Anterior cingulate cortex (tissue), 58 donors: ENCODE measurements at places on chromosomes 7 and 10.

DNA sequence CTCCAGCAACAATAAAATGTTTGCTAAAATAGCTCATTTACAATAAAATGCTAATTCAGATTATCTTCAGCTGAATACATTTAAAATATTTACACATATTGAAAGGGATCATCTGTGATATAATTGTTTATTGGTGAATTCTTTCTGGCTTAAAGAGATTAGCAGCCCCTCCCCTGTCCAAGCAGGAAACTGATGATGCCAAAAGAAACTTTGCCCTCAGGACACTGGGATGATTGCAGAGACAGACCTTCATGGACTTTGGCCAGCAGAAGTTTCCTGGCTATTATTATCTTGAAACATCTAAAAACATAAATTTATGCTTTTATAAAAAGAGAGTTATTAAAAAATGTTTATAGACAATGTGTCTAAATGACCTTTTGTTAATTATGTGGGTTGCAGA, 764.9 kb upstream of the MBL2 start:
- no peak for DNase-seq

- DNase-seq = no peak
These were observed 839.2 kb upstream of the CELF2 start for GRCh38 chr10:10178476-10178875.

GRCh38 chr10:970311-971149, 17.7 kb upstream of the GTPBP4 start:
- DNase-seq = no peak

DNA sequence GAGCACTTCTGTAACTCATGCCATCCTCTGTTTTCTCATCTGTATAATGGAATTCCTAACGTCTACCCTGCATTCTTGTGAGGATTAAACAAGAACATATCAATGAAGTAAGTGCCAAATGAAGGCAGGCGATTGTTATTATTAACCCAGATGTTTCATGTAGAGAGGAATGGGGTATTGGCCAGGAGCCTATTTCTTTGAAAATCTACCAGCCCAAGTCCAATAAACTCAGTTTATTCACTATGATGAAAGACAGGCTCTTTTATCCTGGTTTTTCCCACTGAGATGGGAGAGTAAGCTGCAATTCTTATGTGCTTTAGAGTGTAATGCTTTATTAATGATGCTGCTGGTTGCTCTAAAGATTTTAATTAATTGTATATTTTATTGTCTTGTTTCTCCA, 9.6 kb downstream of the CTTNBP2 start:
- no peak for DNase-seq

DNA sequence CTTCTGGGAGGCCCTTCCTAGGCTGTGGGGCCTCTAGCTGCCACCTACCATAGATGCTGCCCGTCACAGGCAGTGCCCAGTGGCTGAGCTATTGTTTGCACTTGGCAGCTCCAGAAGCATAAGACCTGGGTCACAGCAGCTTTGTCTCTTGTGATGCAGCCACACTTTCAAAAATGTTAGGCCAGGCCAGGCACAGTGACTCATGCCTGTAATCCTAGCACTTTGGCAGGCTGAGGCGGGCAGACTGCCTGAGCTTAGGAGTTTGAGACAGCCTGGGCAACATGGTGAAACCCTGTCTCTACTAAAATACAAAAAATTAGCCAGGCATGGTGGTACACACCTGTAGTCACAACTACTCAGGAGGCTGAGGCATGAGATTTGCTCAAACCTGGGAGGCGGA, 9.5 kb upstream of the KAZALD1 start:
- DNase-seq = no peak

DNA sequence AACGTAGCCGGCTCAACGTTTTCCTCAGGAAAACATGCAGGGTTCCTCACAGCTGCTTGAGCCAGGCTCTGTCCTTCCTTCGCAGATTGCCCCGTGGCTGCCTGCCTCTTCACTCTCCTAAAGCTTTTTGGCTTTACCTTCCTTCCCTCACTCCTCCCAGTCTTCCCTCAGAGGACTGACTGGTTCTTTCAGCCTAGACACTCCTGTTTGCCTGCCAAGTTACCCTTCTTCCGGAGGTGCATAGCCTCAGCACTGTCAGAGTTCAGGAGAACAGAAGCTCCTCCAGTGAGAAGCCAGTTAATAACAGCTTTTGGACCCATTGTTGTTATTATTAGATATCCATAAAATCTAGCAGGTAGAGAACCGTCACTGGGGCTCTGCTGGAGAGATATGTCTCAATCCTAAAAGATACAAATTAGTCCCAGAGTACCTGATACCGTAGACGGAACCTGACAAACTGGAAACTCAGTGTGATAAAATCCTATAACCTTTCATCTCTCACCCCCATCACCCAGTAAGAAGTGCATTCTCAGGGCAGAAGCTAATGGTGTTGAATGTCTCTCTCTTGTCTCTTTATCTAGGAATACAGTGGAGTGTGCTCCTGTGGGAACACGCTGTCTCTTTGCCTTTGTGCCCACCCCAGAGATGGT, 79.6 kb downstream of the SND1 start:
- DNase-seq = no peak

GRCh38 chr10:47078393-47079203, 167.4 kb downstream of the PTPN20 start:
- no peak for DNase-seq

DNA sequence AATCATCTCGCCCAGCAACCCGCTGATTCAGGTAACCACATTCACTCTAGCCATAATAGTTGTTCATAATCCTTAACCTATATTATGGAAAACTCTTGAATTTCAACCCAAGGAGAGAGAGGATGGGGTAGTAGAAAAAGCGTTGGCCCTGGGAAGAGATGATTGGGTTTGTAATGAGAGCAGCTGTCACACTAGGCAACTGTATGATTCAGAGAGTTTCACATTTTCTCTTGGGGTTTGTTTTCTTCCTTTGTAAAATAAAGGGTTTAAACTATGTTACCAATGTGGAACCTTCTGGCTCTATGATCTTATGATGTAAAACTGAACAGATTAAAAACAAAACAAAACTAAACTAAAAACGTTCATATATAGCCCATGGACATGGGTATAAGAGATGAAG, 705.2 kb upstream of the IGFBP3 start:
- DNase-seq = no peak

GRCh38 chr10:71964098-71964742, at the start of gene CHST3:
Gene CHST3 (plus strand): TSS chr10:71964395. CDS start chr10:72005843, 41,448 bp downstream.
- peak; percentile 72 for DNase-seq

DNA sequence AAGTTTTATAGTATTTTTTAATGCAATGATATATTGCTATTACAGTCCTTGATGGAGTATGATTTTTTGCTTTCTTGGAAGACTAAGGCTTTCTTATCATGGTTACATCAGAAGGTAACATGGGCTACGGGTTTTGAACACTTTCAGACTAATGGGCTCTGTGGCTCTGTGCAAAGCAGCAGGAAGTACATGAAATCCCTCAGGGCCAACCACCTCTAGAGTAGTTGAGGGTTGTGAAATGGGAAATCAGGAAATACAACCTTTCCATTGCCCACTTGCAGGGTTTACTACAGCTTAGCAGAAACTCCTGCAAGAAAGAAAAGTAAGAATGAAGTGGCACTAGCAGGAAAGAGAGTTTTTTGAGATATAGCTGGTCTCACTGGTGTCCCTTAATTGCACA, 853.5 kb downstream of the KCNMA1 start:
- no peak for DNase-seq

GRCh38 chr7:144782883-144783282, 53.0 kb downstream of the TPK1 start:
- no peak for DNase-seq

DNA sequence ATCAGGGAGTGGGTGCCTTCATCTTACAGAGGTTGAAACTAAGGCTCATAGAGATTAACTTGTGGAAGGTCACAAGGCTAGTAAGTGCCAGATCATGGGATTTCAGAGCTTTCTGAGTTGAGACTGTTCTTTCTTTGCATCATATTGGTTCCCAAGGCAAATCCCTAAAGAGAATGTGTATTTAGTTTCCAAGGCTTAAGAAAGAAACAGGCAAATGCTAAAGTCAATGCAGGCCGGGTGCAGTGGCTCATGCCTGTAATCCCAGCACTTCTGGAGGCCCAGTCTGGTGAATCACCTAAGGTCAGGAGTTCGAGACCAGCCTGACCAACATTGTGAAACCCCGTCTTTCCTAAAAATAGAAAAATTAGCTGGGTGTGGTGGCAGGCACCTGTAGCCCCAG, 19.8 kb downstream of the CDK1 start:
- no peak for DNase-seq

DNA sequence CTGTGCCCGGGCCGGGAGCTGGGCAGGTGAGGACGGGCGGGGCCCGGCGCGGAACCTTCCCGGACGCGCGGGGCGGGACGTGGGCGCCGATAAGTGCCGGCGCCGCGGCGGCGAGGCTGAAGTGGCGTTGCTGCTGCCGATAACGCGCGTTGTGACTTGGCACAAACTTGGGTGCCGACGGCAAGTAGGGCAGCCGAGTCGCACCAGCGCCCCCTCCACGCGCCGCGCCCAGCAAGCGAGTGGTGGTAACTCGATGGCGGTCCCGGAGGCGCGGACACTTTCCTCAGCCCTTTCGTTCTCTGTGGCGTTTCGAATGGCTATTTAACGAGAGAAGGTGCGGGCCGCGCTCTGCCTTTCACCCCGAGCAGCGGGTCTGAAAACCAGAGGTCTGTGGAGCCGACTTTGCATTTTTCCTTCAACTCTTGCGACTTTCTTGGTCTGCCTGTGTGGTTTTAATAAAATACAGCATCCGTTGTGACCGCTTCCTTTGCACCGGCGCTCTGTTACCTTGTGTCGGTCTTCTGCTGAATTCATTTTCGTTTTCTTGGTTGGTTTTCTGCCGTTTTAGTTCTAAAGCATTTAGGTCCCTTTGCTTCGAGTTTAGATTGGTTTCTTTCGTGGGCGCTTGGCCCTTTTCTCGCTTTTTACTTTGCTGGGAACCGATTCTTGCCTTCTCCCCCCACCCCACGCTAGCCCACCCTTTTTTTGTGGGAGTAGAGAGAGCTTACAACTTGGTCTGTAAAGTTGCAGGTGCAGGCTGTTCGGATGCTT, 701 bp downstream of the STK17A start:
- peak; percentile 38 for DNase-seq

DNA sequence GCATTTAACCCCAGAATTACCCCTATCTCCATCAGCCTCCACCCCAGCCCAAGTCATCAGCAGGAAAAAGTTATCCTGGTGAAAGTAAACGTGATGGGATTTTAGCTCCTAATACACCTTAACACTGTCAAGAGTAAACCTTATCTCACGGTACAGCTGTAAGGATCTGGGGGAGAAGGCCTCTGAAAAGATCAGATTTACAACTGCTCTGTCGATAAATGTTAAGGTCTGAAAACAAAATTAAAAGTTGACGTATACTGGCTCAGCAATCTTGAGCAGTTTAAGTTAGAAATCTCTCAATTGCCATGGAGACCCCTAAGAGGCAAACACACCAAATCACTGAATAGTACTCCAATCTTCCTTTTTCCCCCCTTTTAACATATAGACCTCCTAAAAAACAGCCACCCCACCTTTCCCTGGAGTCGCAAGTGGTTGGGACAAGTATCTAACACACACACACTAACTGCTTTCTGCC, 6.1 kb downstream of the SKAP2 start:
- DNase-seq = no peak

GRCh38 chr7:1567049-1567771, 2.6 kb downstream of the PSMG3 start:
- no peak for DNase-seq

- no peak for DNase-seq
These were observed 29.0 kb downstream of the KLHDC10 start for GRCh38 chr7:130099331-130099730.

- DNase-seq = no peak
These were observed 9.5 kb upstream of the TBX20 start for GRCh38 chr7:35263396-35263795.

- no peak for DNase-seq
These were observed 57.1 kb upstream of the RHOBTB1 start for GRCh38 chr10:61000769-61001730.

GRCh38 chr7:48307041-48307714, 135.9 kb downstream of the ABCA13 start:
- DNase-seq = no peak

DNA sequence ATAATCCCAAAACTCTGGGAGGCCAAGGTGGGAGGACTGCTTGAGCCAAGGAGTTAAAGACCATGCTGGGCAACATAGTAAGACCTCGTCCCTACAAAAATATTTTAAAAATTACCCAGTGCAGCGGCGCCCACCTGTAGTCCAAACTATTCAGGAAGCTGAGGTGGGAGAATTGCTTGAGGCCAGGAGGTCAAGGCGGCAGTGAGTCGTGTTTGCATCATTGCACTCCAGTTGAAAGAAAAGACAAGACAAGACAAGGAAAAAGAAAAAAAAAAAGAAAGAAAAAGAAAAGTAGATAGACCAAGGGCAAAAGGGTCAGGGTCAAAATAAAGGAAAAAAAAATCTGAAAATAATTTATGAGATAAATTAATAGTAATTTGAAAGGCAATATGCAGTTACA, 5.8 kb downstream of the ANXA7 start:
- DNase-seq = no peak

DNA sequence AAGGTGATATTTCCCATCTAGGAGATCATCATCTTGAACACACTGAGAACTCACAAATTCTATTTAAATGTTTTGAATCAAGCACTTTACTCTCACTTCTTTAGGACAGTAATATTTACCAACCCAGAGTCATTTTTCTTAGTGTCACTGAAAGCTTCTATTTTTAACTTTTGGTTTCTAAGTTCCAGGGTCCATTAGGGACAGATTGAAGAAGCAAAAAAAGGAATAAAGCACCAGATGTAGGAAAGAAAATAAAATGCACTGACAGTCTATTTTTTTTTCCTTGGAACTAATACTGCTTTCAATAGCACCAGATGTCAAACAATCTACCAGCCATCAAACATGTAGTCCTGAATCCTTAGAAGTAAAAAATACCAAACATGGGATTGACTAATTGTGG, 526.7 kb upstream of the LRRN3 start:
- no peak for DNase-seq

- no peak for DNase-seq
These were observed 97.4 kb upstream of the PIK3CG start for GRCh38 chr7:106767498-106768323.

DNA sequence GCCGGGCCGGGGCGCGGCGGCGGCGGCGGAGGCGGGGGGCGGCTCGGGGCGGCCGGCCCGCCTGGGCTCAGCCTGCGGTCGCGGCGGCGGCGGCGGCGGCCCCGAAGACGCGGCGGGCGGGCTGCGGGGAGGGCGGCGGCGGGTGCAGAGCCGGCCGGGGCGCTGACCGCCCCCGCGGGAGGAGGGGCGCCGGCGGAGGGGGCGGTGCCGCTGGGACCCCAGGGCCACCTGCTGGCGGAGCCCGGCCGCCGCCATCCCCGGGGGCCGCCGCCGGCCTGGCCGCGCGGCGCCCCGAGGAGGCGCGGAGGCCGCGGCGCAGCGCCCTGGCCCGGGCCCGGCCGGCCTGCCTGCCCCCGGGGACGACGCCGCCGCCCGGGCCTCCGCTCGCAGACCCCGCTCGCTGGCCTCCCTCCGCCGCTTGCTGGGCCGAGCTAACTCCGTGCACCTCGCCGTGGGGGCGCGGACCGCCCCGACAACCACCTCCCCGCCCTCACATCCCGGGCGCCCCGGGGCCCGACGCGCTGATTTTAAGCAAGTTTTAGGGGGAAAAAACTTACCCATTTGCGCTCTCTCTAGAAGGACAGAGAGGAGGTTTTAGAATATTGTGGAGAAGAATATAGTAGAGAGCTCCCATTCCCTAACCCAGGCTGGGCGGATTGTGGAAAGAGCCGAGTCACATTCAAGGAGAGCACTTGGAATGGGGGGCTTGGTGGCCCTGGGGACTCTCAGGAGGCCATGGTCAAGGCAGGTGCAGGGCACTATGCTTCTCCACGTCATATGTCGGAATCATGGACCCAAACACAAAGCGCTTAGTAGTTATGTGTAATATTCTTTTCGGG, at the start of gene BEND7:
BEND7 (minus strand) TSS at position 140 of the 839 bp plus-strand sequence. CDS start 481 bp downstream, outside the sequence.
- no peak for DNase-seq

- no peak for DNase-seq
These were observed 149.0 kb upstream of the INSYN2A start for GRCh38 chr10:127345231-127345965.
